Panc1 (cell line): ENCODE measurements at places on chromosomes 2 and 18.
A peak's percentile ranks its signal among the peaks of the same experiment; 100 is the strongest.

GRCh38 chr2:15457868-15458267, 103.3 kb downstream of the NBAS start:
- no peak for DNase-seq

- no peak for DNase-seq
Measured at GRCh38 chr2:109218792-109219126, 89.8 kb downstream of the SH3RF3 start.

DNA sequence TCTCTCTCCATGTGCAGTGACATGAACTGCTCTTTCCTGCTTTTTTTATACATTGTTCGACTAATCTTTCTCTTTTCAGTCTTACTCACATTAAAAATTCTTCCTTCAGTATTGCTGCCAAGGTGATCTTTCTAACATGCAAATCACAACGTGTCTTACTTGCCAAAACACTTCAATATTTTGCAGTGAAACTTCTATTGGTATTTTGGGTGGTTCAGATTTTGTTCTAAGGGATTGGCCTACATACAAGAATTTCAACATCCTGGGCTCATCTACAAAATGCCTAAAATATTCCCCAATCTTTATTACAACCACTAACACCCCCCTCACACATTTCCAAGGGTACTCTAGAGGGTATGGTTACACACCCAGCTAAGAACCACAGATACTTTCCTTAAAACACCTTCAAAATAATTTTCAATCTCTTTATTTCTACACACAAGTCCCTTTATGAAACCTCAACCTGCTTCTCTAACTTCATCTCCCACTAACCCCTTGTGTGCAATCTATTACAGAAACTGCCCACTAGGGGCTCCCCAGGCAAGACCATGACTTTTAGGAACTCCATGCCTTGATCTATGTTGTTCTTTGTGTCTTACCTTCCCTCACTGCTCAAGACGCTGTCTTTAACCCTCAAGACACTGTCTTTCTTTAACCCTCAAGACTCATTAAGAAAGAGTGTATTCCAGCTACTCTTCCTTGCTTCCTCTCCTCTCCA, 50.9 kb downstream of the COL3A1 start:
- DNase-seq: no peak

DNA sequence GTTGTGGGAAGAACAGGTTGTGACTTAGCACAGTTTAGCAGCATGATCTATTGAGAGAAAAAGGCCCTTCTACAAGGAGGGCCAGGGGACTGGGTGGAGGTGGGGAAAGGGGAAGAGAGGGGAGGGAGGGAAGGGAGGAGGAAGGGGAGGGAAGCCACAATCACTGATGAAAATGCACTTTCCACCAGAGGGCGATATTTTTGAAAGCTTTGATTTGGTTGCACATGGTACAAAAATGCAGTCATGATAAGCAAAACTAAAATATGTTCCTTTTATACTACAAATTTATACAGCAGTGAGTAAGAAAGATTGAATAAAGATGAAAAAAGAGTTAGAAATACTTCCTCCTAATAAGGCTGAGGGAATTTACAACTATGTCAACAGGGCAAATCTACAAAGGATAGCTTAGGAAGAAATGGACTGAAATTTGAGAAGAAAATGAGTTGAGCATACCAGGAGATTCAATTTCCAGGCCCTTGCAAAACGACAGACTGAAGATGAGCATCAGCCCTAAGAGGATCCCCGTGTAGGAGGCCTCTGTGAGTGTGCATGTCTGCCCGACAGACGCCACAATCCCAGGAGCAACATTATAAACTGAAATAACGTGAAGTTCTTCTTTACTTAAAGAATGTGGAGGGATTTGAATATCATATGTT, 17.2 kb downstream of the SH3YL1 start:
- DNase-seq: peak; percentile 7

GRCh38 chr2:29245742-29246382, 130.6 kb downstream of the CLIP4 start:
- no peak for DNase-seq
